A549 (cell line): ENCODE measurements at places on chromosomes 16 and 17.

- DNase-seq = no peak
Measured at GRCh38 chr17:53724726-53725125, 98.0 kb upstream of the KIF2B start.

- DNase-seq = no peak
Measured at GRCh38 chr17:80585890-80586845, 41.5 kb downstream of the RPTOR start.

- DNase-seq = no peak
Measured at GRCh38 chr16:82891918-82892317, 265.1 kb downstream of the CDH13 start.

- no peak for DNase-seq
Measured at GRCh38 chr16:89697161-89697615, 4.3 kb downstream of the SPATA2L start.
